T1000 (cell line): ENCODE measurements at places on chromosomes 1 and 21.

DNA sequence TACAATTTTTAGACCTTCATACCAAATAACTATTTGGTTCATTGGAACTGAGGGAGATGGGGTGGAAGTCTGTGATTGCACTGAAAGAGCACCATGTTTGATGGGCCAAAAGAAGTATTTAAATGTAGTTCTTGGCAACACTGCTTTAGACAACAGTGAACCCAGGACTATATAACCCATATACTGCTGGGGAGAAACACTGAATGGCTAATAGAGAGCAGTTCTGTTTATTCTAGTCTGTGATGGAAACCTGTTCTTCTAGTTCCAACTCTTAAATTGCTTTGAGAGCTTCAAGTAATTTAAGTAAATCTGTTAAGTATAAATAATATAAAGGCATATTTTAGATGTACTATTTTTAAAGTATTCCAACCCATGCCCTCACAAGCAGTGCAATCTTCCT lies 96.3 kb downstream of the NIBAN1 start:
- no peak for DNase-seq

- DNase-seq = no peak
Observed at GRCh38 chr1:10824821-10825540, 28.5 kb upstream of the CASZ1 start.

- DNase-seq = peak; percentile 35
Observed at GRCh38 chr21:26169611-26170470, 729 bp downstream of the APP start.

- DNase-seq = no peak
Observed at GRCh38 chr1:212689758-212690529, 9.7 kb downstream of the BATF3 start.

DNA sequence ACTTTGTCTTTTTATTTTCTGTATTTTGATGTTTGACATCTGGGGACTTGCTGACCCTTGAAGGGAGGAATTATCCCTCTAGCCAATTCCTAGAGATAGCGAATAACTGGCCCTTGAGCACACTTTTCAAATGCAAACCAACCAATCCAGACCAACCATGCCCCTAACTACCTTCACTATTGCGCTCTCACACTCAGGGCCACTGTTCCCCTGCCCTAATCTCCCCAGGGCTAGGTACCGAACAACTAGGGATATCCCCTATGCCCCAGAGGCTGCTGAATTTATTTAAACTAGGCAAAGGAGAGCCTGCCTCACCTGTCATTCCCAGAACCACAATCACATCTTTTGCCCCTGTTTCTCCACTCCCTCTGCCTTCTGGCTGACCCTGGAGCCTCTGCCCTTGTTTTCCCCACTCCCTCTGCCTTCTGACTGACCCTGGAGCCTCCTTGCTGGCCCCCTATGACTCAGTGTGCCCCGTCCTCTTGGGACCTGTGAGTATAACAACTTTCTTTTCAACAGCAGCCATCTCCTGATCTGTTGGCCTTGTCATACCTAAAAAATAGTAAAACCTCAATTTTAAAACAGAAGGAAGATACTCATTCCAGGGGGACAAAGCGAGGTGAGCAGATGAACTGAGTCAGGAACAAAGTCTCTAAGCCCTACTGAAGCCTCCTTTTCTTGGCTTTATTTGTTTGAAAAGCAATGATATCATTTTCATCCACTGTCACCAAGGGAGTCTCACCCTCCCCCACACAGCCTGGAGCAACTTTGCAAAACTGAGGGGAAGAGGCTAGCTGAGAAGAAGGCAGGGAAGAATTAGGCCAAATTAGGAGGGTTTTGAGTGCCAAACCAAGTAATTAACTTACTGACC lies 115.5 kb downstream of the NMNAT2 start:
- peak; percentile 44 for DNase-seq

DNA sequence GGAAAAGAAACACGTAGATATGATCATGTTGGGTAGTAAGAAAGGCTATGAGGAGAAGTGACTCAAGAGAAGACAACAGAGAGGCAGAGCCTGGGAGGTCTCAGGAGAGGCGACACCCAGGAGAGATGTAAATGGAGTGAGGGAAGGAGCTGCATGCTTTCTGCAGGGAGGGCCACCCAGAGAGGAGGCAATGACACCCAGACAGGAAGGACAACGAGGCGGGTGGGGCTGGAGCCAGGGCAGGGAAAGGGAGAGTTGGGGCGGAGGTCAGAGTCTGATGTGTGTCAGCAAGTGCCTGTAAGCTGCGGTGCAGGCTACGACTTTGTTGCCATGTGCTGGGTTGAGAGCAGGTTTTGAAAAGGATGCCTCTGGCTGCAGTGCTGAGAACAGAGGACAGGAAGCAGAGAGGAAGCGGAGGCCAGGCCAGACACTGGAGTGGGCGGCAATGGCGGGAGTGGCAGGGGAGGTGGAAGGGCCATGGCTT lies 31.3 kb downstream of the SLC1A7 start:
- DNase-seq = no peak

- DNase-seq = no peak
Observed at GRCh38 chr1:64492424-64492823, 22.5 kb downstream of the CACHD1 start.
